ENCODE measurements at places on chromosomes 3 and 15.
A peak's percentile ranks its signal among the peaks of the same experiment; 100 is the strongest.

GRCh38 chr3:117234331-117234730 is 524.8 kb downstream of the TUSC7 start:
- DNase-seq, result no peak

- DNase-seq, result no peak
Measured at GRCh38 chr3:59809016-59809415, 759.2 kb upstream of the CFAP20DC start.

DNA sequence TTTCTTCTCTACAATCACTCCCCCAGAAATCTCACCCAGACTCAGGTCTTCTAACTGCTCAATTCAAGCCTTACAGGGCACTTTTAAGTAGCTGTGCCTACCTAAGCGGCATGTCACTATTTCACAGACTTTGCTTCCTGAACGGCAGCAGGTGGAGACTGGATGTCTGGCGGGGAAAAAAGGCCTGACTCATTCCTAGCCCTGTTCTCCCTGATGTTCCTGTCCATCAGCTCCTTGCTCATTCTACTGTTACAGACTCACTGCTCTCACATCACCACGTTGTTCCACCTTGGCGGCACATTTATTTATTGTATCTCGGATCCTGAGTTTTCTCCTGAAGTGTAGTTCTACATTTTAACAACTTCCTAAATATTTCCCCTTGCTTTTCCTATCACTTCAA is 52.6 kb upstream of the ATP11B start:
- no peak for DNase-seq

DNA sequence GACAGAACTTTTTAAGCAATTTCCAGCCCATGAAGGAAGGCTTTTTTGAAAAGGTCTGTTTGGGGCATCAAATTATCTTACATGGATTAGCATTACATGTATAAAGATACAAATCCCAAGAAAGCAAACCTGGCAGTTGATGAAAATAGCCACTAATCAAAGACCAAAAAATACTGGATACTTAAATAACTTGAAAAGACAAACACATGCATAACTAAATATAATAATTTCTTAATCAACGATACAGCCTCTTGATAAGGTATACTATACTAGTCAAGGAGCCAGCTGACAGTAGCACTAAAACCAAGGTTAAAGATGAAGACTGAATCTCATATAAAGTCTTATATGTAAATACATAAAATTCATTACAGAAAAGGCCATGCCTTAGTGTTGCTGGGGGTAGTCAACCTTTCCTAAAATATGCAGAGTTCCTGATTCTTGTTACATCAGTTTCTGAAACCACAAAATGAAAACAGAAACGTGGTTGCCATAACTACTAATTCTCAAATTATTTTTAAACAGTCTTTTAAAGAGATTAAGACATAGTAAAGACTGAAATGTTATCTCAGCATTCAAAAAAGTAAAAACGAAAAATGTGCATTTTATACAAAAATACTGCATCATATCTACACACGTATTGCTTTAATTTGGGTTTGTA is 2.0 kb downstream of the ANKRD28 start:
- DNase-seq, result no peak

GRCh38 chr3:52896151-52896550 is 1.2 kb downstream of the STIMATE start:
- DNase-seq, result no peak

GRCh38 chr3:177928172-177928873 is 607.9 kb upstream of the KCNMB2 start:
- no peak for DNase-seq

DNA sequence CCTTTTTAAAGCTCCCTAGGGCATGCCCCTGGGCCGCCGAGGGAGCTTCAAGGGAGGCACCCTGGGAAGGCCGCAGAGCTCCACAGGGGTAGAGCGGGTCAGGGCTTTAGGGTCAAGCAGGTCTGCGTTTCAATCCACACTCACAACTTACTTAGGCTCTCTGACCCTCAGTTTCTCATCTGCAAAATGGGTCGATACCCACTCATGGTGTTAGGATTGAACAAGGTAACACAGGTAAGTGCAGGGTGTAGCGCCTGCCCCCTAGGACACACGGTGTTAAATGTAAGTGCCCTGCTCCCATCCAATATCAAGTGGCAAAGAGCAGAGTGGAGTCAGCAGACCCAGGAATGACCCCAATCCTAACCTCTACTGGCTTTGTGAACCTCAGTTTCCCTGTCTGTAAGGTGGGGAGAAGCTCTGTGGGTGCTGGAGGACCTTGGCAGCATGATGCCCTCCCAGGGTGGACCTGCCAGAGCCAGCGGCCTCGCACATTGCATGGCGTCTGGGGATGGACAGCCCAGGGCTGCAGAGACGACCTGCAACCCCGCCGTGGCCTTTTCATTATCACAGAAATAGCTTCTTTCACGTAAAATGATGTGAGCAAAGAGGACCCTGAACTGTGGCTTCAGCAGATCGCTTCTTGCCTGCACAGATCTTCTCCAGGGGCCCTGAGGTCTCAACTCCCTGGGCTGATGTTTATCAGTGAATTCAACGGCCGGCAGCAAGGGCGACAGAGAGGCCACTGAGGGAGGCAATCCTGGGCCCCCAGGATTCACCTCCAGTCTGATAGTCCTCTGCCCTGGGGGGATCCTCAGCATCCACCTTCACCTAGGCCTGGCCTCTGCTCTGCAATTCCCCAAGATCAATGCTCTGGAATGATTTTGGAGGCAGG is 138.5 kb downstream of the CHSY1 start:
- no peak for DNase-seq

DNA sequence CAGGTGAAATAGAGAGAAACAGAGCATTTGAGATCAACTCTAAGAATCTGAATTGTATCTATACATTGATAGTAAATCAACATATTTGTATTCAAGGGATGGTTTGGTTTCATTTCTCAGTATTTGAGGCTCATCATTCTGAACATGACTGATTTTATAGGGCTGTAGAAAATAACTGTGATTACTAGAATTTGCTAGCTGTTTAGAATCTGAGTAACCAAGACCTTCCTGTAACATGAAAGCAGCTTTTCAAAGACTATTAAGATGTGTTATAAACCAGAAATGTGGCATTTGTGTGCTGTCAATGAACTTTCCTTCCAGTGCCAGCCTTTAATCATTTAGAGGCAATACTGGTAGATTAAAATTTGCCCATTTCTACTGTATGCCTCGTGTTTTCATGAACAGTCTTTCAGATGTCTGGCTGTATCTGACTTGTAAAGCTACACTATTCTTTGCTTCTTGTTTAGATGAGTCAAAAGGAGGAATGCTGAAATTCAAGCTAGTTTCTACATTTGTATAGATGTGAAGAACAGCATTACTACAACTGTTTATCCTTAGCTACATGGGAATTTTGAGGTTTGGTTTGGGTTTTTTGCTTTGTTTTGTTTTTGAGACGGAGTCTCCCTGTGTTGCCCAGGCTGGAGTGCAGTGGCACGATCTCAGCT is 137.3 kb upstream of the BHLHE40 start:
- no peak for DNase-seq

- DNase-seq, result no peak
Measured at GRCh38 chr3:74039105-74039504, 414.4 kb upstream of the PDZRN3 start.

GRCh38 chr15:65569728-65570127 is 39.5 kb downstream of the HACD3 start:
- no peak for DNase-seq

- DNase-seq, result peak; percentile 3
Measured at GRCh38 chr3:192409838-192410683, 317.3 kb downstream of the FGF12 start.

- DNase-seq, result no peak
Measured at GRCh38 chr15:67369359-67369998, 114.9 kb downstream of the IQCH start.

DNA sequence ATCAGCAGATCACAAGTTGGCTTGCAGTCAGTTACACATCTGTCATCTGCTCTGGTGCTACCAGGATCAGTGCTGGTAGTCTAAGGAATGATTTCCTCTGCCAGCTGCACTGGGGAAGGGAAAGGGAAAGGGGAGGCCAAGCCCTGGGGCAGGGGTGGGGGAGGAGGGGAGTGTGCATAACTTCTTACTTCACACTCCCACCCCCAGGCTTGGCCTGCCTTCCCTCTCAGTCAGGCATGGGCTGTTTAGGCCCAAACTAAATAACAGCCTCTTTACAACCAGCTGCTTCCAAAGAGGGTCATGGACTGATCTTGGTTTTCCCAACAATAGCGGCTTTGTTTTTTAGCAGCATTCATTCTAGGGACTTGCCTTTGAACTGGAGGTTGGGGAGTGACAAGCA is 86.1 kb upstream of the PSMD6 start:
- no peak for DNase-seq

DNA sequence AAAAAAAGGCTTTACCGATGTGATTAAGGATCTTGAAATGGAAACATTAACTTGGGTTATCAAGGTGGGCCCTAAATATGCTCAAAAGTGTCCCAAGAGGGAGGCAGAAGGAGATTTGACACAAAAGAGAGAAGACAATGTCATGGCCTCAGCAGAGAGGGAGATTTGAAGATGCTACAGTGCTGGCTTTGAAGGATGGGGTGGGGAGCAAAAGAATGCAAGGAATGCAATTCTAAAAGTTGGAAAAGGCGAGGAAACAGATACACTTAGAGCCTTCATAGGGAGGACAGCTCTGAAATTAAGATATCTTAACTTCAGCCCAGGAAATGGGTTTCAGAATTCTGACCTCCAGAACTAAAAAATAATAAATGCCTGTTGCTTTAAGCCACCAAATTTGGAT is 314.5 kb upstream of the CCDC54 start:
- no peak for DNase-seq

GRCh38 chr15:93332168-93332553 is 243.2 kb upstream of the RGMA start:
- no peak for DNase-seq

DNA sequence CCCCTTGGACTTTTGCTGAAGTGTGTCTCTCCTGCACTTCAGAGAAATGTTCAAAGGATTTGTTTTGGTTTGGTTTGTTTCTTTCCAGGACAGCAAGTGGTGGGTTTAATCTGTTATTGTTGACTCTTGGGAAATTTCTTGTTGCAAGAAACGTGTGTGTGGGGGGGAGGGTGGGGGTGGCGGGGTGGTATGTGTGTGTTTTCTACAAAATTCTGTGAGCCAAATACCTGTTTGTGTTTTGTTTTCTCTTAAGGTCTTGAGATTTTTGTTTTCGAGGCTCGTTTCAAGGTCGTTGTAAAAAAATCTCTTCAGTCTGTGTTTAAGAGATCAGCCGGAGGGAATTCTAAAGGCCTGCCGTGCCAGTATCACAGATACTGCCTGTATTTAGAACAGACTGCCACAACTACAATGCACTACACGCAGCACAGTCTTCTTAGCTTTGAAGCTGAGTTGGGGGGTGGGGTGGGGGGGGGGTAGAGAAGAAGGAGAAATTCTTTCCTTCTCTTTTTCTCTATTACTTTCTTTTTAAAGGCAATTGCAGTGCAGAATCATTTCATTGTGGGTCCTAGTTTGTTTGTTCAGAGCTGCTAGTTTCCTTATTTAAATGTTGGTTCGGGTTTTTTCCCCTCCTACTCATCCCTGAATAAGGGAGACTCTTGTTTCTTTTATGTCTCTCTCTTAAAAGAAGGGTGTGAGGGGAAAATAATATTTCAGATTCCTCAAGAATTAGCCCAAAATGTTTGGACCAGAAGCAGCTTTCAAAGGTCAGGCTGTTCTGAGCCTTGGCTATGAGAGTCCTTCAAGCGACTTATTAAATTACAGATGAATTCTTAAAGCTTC is 1.4 kb upstream of the BCL6 start:
- DNase-seq, result peak; percentile 25

- no peak for DNase-seq
Measured at GRCh38 chr3:179098388-179099077, 26.9 kb upstream of the ZMAT3 start.

GRCh38 chr3:41328926-41329325 is 129.6 kb downstream of the CTNNB1 start:
- DNase-seq, result no peak

DNA sequence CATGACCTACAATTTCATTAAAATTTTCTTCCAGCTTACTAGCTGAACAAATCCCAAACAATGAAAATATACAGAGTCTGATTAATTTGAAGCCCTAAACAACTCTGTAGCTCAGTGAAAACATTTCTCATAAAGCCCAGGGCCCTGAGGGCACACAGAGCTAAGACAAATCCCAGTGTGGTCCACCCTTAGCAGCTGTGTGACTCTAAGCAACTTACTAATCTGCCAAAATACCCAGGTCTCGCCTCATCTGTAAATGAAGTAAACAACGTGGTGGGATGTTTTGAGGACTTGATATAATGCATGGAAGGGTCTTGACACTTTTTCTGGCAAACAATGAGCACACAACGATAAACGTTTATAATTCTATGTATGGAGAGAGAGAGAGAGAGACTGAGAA is 158.4 kb downstream of the FHIT start:
- no peak for DNase-seq

GRCh38 chr15:64476550-64476949 is 16.2 kb downstream of the ZNF609 start:
- DNase-seq, result no peak

DNA sequence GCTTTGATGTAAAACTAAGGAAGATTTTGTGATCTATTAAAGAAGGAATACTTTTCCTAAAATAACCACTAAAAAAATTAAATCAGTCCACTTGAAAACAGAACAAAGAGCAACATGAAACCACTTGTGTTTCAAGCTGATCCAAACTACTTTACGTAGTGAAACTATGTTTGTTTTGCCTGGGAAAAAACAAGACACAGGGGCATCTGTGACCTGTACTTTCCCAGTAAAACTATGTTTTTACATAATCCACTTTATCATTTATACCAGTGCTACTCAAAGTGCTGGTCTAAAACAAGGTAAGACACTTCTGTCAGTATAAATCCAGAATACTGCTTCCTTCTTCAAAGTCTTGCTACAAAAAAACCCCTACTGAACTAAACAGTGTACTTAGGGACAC is 56.7 kb downstream of the SPG11 start:
- DNase-seq, result no peak

GRCh38 chr3:126540342-126540849 is 16.4 kb downstream of the CHST13 start:
- DNase-seq, result no peak

GRCh38 chr15:72865486-72865885 is 81.9 kb upstream of the ADPGK start:
- DNase-seq, result no peak

- DNase-seq, result no peak
Measured at GRCh38 chr3:45793482-45794176, 2.7 kb downstream of the SLC6A20 start.

DNA sequence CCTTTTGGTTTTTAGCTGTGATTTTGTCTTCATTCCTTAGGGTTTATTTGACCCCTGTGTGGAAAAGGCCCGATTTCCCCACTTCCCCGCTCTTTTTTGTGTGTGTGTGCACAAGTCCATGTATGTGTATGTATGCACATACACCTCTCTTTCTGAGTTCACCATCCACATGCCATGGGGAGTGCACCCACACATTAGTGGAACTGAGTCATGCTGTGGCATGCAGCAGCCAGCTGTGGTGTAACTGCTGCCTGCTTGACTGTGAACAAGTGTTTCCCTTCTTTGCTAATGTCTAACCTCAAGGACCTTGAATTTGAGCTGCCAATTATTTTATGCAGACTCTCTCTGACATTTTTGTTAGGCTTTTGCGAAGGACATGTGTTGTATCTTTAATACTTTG is 434.9 kb upstream of the TPM1 start:
- peak; percentile 7 for DNase-seq

GRCh38 chr15:80507638-80508316 is 103.6 kb downstream of the ARNT2 start:
- DNase-seq, result no peak
